ENCODE measurements at places on chromosomes 1 and 21.

GRCh38 chr1:12182410-12182984 is 15.7 kb downstream of the TNFRSF1B start:
- DNase-seq, result no peak

- no peak for DNase-seq
Measured at GRCh38 chr1:118077331-118078045, 107.5 kb downstream of the SPAG17 start.

DNA sequence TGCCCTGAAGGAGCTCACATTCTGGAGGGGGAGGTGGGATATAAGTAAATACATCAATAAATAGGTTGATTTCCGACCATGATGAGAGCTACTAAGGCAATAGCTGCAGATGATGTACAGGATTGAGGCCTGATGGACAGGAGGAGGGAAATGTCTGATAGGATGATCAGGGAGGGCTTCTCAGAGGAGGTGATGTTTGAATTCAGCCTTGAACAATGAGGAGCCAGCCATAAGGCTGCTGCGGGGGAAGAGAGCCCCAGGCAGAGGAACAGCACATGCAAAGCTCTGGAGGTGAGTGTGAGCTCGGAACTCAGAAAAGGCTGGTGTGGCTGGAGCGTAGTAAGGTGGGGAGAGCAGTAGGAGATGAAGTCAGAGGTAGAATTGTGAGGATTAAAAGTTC is 411.7 kb downstream of the PTPRU start:
- no peak for DNase-seq

- DNase-seq, result no peak
Measured at GRCh38 chr1:208239473-208240381, 4.5 kb downstream of the PLXNA2 start.

- DNase-seq, result no peak
Measured at GRCh38 chr1:161915051-161915503, 108.6 kb downstream of the OLFML2B start.

DNA sequence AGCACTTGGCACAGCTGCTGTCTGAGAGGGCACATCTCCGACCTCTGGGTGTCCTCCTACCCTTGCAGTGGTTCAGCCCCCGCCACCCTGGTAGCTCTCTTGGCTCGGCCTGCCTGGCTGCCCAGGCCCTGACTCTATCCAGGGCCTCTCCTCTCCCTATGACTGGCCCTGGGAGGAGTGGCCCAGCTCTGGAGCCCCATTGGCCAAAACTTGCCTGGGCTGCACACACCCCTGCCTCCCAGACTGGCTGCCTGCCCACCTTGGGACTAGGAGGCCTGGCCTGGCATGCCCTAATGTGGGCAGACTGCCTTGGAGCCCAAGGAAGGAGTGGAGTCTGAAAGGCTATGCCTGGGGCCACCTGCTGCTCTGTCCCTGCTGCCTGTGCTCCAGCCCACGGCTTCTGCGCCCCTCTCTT is 33.6 kb downstream of the ACOT11 start:
- no peak for DNase-seq

- DNase-seq, result no peak
Measured at GRCh38 chr1:167412920-167413319, 105.4 kb downstream of the CD247 start.

DNA sequence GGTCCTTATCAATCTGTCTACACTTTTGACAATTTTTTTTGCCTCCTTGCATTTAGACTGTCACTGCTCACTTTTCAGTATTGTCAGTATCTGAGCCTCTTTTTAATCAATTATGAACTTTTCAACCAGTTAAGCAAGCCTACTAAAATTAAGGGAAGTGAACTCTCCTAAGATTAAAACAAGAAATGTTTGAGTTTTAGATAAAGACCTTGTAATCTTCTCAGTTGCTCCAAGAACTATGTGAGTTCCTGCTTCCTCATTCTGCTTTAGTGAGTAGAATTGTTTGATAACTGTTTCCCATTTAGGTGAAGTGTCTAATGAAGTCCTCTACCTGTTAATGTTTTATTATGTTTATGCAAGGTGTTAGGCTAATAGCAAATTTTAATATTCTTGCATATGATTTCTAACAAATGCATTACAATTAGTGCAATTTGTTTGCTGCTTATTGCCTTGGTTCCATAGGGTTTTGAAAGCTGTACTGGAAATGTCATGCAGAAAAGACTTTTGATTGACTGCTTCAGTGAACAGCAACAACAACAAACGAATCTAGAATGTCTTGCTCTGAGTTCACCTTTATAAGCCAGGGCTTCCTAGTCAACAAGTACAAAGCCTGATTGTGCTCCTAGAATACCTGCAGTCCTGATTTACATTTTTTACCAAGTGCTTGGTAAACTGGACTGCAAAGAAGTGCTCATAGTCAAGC is 40.9 kb downstream of the PLA2G4A start:
- DNase-seq, result no peak

DNA sequence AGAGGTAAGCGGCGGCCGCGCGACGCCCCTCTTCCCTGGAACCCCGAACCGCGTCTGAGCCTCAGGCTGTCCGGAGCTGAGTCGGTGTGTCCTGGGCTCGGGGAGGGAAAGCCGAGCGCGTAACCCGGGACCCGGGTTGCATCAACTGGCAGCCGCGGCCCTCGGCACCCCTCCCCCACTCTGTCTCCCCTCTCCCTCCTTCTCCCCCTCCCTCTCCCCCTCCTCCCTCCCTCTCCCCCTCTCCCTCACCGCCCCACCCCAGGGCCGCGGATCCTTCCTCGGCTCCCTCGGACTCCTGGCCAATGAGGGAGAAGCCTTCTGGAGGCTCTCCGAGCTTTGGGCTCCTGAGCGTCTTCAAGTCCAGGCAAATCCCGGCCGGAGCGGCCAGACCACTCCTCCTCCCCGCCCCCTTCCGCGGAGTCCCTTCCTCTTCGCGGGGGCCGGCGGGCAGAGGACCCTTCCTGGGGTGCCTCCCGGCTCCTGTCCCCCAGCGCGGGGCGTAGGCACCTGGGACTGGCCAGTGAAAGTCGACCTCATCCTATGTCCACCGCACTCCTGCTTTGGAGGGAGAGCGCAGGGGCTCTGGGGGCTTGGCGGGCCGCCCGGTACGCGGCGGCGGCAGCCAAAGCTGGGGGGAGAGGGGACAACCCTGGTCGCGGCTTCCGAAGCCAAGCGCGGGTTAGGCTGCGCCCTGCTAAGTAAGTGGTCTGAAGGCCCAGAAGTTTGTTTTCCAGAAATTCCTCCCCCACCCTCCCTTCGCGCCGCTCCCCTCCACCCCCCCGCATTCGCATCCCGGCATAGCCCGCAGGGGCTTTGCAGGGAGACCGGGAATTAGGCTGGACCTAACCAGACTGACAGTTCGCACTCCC is 850 bp downstream of the SESN2 start:
- DNase-seq, result no peak

- DNase-seq, result no peak
Measured at GRCh38 chr1:234217316-234217840, 155.9 kb upstream of the COA6 start.

- no peak for DNase-seq
Measured at GRCh38 chr21:29430576-29430975, 131.9 kb downstream of the BACH1 start.

GRCh38 chr1:211627259-211627658 is 48.2 kb downstream of the NEK2 start:
- DNase-seq, result no peak

DNA sequence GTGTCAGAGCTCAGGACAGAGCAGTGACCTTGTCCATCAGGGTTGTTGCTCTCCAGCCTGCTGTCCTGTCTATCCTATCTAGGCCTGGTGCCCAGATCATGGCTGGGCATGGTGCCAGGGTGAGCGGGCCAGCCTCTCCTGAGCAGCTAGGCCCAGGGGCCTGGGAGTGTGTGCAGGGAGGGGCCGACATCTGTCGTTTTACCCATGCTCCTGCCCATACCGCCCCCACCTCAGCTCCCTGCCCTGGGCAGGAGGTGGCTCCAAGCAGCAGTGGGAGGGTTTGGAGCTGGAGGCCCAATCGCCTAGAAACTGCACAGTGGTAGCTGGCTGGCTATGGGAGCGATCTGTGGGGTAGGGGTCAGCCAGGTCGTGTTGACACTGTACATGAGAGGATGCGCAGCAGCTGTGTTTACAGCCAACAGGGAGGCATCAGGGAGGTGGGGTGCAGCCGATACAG is 6.5 kb downstream of the INSRR start:
- no peak for DNase-seq

DNA sequence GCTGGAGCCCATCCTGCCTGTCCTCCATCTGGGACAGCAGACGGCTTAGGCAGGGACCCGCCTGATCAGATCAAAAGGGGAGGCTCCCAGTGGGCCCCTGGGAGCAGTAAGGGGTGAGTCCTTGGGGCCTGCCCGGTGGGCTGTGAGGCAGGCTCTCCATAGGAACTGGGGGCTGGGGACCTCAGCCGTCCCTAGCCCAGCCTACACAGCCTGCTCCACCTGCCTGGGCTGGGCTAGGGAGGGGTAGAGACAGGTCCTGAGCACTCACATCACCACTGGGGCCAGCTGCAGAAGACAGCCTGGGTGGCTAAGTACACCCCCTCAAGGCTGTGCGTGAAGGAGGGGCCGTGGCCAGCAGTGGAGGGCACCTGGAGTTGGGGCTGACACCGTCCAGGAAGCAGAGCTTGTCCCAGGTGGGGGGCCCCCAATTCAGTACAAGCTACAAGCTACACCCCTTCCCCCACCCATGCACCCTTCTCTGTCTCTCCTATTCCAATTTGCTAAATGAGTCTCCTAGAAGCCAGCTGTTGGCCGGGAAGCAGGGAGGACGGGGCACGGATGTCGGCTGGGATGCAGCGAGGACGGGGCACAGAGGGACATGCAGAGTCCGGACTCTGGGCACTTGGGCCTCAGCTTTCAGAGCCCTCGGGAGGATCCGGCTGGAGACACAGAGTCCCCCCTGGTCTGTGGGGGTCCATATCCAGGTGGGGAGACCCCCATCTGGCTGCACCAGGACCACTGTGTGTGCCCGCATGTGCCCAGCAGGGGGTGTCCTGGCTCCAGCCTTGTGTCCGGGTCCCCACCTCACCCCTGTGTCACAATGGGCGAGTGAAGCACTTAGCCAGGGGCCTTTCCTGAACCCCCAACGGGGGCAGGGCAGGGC is 1.7 kb downstream of the ISG15 start:
- no peak for DNase-seq

GRCh38 chr1:84436876-84437655 is 38.8 kb downstream of the DNASE2B start:
- DNase-seq, result no peak

DNA sequence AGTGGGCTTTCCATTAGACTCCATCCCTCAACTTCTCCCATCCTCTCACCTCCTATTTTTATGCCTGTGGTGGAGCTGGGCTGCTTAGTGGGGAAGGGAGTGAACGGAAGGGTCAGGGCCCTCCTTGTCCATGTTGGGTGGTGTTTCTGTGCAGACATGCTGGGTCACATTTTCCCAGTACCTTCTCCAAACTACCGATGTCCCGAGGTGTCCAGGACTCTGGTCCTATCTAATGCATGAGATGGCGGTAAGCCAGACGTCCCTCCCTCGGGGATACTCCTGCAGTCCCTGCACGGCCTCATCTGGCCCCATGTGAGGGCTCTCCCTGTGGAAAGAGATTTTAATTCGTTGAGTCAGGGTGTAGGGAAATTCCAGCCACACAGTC is 61.0 kb downstream of the OBSCN start:
- DNase-seq, result no peak

GRCh38 chr1:70044832-70045231 is 160.5 kb downstream of the LRRC40 start:
- DNase-seq, result no peak

- no peak for DNase-seq
Measured at GRCh38 chr1:46448109-46448911, 41.3 kb upstream of the DMBX1 start.

- DNase-seq, result no peak
Measured at GRCh38 chr1:16433030-16433429, 4.2 kb downstream of the SPATA21 start.

GRCh38 chr1:96357141-96357765 is 364.3 kb upstream of the PTBP2 start:
- DNase-seq, result no peak

GRCh38 chr1:230327892-230328284 is 98.2 kb downstream of the PGBD5 start:
- no peak for DNase-seq

DNA sequence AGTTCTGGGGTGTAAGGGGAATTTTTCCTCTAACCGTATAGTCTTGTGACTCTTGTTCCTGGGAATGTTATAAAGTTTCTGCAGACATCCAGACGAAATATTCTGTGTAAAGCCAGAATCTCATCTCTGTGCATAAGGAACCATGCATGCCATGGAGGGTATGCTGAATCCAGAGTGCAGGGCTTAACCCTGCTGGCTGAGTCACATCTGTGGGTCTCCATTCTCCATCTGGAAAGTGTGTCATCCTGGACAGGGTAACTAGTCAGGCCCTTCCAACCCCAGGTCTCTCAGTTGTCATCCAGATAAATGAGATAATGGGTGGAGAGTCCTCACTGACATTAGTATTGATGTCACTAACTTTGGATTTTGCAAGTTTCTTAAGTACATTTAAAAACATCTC is 48.8 kb downstream of the ATP5PO start:
- DNase-seq, result no peak

- DNase-seq, result no peak
Measured at GRCh38 chr1:200379940-200380588, 29.8 kb downstream of the ZNF281 start.

GRCh38 chr1:225890346-225891228 is 1.6 kb upstream of the LEFTY1 start:
- DNase-seq, result no peak

- no peak for DNase-seq
Measured at GRCh38 chr1:25620211-25620610, 3.6 kb downstream of the MAN1C1 start.

DNA sequence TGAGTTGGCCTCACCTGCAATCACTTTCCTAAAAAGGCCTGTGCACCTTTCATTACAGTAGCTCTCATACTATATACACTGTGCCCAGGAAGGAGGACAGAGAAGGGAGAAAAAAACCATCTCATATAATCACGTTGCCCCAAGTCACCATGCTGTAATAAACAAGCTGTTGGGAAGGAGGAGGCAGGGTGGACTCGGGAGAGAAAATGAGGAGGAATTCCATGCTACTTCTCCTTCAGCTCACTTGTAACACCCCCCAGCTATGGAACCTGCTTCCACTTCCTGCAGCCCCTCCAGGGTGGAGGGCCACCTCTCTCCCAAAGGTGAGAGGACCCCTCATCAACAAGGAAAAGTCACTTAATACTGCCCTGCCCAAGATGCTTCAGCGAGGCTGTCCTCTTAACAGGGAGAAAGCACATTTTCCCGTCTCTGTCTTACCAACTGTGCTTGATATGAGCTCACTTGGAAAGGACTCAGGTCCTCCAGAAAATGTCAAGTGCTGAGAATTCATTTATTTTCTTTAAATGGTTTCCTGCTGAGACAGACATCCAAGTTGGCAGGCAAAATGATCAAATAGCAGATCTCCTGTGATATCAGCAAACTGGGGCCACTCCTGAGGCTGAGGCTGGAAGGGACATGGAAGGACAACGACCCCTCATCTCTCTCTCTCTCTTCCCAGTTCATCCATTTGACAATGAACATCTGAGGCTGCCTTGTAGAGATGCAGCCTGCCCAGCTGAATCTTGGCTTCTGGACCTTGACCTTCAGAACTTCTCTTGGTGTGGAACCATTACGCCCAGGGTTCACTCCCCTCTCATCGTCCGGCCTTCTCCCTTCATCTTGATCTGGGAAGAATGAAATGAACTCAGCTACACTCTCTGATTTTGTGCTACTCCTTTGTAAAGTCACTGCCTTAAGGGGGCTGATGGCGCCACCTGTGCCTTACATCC is 54.0 kb downstream of the CAPN9 start:
- DNase-seq, result no peak

- DNase-seq, result no peak
Measured at GRCh38 chr1:89285745-89286380, 13.2 kb upstream of the GBP5 start.
